ENCODE measurements at places on chromosomes 16 and 17.

DNA sequence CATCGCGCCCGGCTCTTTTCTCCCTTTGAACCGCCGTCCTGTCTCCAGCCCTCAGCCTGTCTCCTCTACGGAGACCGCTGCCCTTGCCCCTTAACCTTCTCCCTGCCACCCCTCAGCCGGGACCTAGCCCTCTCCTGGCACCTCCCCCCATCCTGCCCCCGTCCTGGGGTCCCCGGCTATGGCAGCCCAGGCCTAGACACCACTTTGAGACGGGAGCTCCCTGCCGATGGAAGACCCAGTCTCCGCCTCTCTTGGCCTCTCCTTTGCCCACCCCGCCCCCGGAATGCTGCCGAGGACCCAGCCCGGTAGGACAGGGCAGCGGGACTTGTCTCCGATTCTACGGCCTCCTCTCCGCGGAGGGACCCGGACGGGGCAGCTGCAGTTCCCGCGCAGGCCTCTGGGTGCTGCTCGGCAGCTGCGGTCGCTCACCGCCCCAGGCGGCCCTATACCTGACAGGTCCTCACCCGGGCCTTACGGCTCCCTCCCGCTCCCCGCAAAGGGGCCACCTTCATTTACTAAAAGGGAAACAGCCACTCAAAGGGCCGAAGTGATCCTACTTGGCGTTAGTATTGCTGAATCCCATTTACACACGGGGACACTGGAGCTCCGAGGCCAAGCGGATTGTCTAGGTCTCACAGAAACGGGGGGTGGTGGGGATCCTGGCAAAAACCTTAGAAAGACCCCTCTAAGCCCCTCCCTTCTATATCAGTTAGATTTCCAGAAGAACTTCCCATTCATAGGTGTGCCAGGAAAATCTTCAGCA is 32.6 kb upstream of the TAC4 start:
- DNase-seq = no peak

GRCh38 chr17:16521070-16521727 is 29.2 kb upstream of the LRRC75A start:
- DNase-seq = no peak

GRCh38 chr17:78929908-78930775 is 5.0 kb upstream of the TIMP2 start:
- DNase-seq = no peak

- DNase-seq = no peak
Observed at GRCh38 chr16:50304467-50305440, 38.4 kb downstream of the ADCY7 start.

GRCh38 chr17:66580184-66580955 is 254.5 kb upstream of the CACNG5 start:
- no peak for DNase-seq

- DNase-seq = no peak
Observed at GRCh38 chr17:1588821-1589585, 26.4 kb upstream of the PITPNA start.

GRCh38 chr16:2874032-2874911 is 8.7 kb upstream of the FLYWCH2 start:
- DNase-seq = no peak

- DNase-seq = no peak
Observed at GRCh38 chr16:25585526-25585925, 106.2 kb upstream of the HS3ST4 start.

GRCh38 chr16:546909-547770 is 13.1 kb upstream of the PRR35 start:
- no peak for DNase-seq

GRCh38 chr16:3907586-3907985 is 27.1 kb upstream of the CREBBP start:
- no peak for DNase-seq

GRCh38 chr16:17271687-17272086 is 199.1 kb downstream of the XYLT1 start:
- no peak for DNase-seq

DNA sequence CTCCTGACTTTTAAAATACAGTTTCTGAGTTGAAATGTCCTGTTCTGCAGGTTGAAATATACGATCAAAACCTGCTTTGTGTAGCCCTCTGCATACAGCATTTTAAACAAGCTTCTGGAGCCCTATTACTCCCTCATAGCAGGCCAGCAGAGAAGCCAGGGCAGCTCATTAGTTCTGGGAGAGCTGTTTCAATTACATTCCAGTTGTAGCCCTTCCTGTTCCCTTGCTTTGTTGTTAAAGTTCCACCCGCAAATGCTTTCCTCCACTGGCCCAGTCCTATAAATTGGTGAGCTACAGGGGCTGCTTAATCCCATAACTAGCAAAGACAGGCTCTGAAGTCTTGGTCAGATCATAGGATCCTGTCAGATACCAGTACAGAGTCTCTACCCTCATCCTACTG is 162.5 kb downstream of the SLC39A11 start:
- DNase-seq = no peak

DNA sequence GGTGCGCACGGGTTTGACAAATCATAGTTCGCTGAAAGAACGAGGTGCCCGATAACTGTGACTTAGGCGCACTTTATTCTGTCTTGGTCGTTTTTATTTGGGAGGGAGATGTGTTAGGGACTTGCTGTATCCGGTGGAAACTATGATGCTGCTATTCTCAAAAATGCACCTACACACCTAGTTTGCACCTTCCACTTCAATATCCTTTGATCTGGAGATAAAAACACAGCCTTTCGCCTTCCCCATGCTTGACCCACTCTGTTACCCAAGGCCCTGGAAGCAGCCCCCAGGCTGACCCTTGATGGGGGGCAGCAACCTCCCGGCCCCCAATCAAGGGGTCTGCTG is 15.0 kb upstream of the FOXF1 start:
- no peak for DNase-seq

- DNase-seq = no peak
Observed at GRCh38 chr16:67150833-67151396, at the start of gene B3GNT9. B3GNT9 (minus strand) TSS chr16:67150998; CDS start chr16:67150485, 513 bp downstream.

DNA sequence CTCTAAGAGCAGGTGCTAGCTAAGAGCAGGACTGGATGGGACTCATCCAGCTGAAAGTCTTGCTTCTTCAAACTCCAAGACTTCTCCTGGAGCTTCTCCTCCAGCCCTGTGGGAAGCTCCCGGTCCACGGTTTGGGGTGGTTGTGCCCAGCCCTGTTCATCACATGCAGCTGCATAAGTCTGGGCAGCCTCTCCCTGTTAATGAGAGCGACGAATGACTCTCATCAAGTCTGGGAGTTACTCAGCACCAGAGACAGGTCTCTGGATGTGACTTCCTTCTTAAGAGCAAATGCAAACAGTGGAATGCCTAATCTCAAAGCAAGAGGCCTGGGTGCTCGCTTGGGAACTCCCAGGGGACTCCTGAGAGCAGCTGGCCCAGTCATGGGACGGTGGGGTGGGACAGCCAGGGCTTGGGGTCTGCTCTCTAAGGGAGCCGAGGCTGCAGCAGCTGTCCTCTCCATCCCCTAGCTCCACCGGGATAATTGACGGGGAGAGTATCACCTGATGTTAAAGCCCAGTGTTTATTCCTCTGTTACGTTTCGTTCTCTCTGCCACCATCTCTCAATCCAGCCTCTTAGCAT is 35.3 kb upstream of the CRHR1 start:
- no peak for DNase-seq

DNA sequence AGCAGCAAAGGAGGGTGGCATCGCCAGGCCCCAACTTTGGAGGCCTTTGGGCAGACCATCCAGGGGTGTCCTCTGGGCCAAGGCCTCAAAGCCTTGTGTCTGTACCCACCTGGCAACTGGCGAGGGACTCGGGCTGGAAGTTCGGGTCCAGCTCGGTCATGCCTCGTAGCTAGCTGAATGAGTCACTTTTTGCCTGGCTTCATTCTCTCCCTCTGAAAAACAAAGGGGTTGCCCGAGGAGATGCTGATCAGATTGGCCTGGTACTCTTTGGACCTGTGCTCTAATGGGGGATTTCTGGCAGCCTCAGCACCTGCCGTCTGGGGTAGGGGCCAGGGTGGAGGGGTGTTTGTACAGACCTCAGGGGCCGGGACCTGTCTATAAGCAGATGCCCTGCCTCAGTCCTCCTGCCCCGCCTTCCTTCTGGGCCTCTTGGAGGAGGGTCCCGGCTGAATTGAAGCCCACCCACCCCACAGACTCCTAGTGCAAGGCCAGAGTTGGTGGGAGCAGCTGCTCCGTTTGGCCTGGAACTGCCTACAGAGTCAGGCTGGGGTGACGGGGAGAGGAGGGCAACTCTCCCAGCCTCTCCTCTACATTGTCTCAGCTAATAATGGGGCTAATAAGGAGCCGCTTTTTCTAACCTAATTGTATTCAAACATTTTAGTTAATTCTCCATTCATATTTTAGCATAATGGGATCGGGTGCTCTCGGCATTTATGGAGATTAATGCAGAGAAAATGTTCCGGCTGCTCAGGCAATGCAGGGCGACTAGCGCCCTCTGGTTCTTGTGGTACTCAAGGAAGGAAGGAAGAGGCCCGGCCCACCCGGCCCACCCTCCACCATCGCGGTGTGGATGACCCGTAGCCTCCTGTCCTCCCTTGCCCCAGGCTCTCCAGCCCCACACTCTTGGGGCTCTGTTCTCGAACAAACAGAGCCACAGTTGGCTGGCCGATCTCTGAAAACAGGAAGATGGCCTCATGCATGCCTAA is 21.4 kb upstream of the ABCC3 start:
- no peak for DNase-seq

DNA sequence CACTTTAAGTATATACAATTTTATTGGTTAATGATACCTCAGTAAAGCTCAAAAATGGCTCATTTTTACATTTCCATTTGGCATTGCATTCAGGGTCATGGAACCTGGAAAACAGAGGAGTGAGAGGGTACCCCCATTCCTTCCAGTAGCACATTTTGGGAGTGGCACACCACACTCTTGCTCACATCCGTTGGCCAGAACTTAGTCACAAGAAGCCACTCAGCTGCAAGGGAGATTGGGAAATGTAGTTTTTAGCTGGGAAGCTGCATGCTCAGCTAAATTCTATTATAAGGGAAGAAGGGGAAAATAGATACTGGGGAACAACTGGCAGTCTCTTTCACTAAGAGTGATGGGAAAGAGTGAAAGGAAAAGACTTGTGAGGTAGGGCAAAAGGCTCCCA is 102.5 kb upstream of the TMEM97 start:
- no peak for DNase-seq

- DNase-seq = no peak
Observed at GRCh38 chr16:47732523-47733111, 271.5 kb downstream of the PHKB start.

Data from esophagus squamous epithelium (tissue), 5 donors.